ENCODE measurements at places on chromosomes 1 and 21.
A peak's percentile ranks its signal among the peaks of the same experiment; 100 is the strongest.

DNA sequence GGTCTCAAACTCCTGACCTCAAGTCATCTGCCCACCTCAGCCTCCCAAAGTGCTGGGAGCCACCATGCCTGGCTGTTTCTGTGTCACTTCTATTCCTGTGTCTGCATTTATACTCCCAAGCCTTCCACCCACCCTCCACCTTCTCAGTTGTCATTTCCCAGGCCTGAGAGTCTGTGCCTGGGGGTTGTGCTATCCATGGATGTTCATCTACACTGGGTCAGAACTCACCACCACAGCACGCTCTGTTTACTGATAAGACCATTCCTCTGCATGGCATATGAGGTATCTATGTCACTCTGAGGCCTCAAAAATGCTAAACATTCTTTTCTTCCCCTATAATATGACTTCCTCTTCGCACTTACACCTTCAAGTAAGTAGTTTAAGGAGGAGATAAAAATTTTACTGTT lies 6.1 kb downstream of the NENF start:
- DNase-seq, result no peak

DNA sequence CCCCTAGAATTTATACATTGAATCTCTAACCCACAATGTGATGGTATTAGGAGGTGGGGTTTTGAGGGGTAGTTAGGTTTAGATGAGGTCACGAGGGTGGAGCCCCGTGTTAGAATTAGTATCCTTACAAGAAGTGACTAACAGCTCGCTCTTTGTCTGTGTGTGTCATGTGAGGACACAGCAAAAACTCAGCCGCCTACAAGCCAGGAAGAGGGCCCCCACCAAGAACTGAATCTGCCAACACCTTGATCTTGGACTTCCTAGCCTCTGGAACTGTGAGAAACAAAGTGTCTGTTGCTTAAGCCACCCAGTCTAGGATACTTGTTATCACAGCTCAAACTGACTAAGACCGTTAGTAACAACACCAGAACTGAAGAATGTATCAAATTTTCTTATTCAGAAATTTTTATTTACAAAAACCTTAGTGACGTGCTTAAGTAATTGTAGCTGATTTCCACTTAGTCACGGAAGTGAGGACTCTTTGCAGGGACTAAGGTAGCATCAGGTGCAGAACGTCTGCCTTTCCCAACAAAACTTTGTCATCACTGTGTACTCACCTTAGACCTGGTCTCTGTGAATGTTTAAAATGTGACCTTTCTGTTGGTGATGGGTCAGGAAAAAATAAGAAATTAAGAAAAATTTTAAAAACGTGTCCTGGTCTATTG lies 24.5 kb upstream of the LRRC8C start:
- no peak for DNase-seq

DNA sequence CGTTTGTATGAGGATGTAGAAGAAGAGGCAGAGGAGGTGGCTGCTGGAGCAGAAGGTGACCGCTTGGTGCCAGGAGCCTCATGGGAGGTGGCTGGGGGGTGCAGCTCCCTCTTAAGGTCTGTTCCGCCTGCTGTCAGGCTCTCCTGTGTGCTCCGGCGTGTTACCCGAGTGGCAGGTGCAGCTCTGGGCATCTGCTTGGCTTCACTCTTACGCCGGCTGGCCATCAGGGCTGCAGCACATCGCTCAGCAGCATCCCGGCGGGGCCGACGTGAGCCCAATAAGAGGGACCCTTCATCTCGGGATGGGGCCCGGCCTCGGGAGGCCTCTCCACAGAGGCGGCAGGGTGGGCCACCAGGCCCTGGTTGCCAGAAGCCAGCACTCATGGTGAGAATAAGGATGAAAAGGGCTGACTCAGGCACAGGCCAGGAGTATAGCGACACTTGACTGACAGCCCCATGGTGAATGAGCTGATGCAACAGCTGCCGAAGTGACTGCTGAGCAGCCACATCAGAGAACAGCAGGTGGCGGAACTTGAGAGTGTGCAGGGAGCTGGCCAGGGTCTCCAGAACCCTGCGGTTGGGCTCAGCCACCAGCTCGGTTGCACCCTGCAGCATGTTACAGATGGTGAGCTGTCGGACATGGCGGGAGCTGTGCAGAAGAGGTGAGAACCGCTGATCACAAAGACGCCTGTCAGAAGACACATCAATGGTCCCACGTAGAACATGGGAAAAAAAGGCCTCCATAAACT lies 17.5 kb downstream of the LRRC41 start:
- DNase-seq, result no peak

DNA sequence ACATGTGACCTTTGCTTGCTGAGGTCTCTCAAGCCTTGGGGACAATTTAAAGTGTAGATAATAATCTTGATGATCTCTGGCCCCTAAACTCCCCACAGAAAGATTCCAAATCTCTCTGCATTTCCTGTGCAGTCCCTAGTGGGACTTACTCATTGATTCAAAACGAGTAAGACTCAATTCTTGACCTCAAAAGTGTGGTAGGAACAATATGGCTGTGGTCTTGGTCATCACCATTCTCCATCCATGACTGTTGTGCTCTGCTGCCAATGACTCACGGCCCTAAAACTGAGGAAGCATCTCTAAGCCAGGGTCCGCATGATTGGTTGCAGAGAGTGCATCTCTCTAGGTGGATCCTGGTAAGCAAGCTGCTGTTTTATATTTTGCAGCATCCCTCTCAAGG lies 268.0 kb downstream of the PTGER3 start:
- DNase-seq, result no peak

- peak; percentile 47 for DNase-seq
These were observed 14.0 kb upstream of the CTRC start for GRCh38 chr1:15424146-15424667.

- DNase-seq, result no peak
These were observed 88.9 kb downstream of the PGBD5 start for GRCh38 chr1:230337266-230337665.

DNA sequence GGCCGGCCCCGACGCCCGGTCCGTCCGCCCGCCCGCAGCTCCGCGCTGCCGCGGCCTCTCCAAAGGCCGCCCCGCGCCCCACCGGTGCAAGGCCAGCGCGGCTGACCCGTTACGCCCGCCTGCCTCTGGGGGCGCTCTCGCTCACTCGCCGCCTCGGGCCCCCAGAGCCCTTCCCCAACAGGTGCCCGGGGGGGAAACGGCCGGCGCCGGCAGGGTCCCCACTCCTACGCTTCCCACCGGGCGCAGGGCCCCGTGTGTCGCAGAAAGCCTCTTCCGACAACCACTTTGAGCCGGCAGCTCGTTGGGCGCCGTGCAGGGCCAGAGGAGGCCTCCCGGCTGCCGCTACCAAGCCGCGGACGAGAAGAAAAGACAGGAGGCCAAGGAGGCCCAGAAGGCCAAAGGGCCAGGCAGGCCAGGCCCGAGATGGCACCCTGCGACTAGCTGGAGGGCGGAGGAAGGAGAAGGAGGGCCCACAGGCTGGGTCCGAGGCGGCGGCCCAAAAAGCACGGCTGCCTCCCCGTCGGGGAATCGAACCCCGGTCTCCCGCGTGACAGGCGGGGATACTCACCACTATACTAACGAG lies 64.9 kb upstream of the FCGR2A start:
- no peak for DNase-seq

GRCh38 chr1:156262461-156263287 lies 14.8 kb upstream of the PAQR6 start:
- no peak for DNase-seq

DNA sequence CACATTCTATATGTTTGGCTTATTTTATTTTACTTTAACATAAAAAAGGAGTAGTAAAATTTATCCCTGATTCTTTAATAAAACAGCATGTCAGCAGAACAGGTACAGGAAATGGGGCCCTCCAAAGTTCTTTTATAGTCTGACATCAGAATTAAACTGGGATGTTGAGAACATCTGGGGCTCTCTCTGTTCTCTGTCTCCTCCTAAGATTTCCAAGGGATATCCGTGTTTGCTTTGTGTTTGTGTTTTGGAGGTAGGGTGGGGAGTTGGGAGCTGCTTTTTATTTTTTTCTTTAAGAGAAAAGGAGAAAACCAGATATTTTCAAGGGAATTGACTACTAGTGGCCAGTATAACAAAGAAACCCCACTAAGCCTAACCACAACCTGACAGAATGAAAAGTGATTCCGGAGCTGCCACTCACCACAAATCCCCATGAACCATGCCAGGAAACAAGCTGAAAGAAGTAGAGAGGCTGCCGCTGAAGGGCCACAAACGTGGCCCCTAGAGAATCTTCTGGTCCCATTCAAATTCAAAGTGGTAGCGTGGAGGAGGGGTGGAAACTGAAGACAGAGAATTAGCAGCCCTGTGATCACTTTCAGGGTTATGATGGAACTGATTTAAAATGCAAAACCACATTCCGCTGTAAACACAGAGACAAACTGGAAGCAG lies 369.6 kb upstream of the ADGRL2 start:
- DNase-seq, result no peak

- DNase-seq, result no peak
These were observed 18.5 kb upstream of the SLC25A34 start for GRCh38 chr1:15717418-15718125.

DNA sequence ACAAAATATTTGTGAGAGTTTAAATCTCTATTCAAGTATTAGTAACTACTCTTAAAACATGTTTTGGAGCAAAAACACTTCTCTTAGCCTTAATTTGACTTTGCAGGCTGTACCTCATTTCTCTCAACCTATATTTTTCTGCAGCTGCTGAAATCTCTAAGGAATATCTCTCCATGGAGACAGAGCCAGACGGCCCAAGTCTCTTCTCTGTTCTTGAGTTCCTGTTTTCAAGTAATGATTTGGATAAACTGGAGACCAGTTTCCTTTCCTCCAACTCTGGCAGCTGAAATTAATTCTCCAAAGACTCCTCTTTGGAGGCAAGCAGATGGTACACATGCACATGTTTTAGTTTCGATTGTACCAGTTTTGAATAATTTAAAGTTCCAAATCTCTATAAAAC lies 659.7 kb upstream of the NEGR1 start:
- no peak for DNase-seq

DNA sequence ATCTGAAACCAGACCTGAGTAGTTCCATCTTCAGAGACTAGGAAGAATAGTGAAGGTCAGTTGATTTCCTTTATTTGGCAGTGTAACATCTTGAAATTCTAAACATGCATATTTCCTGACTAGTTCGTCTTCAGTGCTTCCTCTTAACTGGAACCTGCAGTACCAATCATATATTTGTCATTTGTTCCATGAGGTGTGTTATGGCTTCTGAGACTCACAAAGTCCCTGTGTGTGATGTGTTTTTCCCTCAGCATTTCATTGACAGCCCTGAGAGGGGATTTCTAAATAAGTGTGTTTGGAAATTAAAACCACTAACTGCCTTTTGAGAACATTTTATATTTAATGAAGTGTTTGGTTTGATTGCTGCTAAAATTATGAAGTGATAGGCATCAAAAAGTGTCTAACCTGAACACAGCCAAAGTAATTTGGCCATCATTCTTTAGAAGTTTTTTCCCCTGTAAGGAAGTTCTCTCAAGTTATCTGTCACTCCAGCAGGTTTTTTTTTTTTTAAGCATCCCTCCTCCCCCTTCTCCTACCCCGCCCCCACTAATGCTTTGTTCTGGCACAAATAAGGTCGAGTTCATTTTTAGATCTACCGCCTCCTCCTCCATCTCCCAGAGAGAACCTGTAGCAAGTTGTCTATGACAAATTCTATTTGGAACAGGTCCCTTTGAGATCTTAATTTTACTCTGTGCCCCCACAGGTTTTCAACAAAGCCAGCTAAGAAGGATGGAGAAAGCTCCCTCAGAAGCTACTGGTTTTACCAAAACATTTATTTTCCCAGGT lies 61.4 kb downstream of the TMEM200B start:
- no peak for DNase-seq

DNA sequence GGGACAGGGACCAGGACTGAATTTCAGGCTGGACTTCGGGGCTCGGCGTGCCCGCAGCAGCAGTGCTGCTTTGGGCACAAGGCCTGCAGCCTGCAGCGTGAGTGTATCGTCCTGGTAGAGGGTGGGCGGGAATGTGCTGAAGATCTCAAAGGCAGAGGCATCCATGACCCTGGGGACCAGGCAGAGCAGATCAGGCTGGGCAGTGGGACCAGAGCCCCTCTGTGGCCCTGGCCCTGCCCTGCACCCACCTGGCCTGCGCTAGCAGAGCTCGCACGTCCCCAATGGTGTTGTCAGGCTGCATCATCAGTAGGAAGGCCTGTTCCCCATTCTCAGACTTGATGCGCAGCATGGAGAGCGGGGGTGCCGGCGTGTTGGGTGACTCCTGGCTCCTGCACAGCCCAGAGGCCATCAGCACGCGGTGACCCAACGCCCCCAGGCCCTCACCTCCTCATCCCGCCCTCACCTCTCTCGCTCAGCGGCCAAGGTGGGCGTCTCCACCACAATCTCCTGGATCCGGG lies 2.6 kb downstream of the SH3BGRL3 start:
- DNase-seq, result no peak

DNA sequence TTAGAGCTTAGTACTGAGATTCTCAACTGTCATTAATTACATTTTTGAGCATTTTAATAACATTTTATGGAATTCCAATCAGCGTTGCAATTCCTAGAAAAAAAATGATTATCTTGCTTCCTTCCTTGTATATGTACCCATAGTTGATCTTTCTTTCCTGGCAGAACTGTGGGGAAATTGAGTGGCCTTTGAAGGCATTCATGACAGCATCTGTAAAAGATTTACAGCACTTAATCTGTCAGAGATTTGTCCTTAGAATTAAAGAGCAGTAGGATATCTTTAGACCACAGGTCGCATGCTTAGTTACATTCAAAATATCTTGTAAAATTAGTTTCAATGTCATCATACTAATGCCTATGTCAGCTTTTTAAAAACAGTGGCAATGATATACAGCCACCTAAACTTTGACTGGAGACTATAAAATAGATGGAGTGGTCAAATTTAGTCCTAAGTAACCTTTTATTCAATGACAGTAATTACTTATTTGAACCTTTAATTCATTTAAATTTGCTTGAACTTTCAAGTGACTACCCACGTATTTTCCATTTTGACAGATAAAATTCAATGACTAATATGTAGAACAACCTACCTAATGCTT lies 692.0 kb downstream of the NCAM2 start:
- DNase-seq, result no peak

GRCh38 chr21:16840538-16840937 lies 672.3 kb upstream of the CXADR start:
- DNase-seq, result no peak

DNA sequence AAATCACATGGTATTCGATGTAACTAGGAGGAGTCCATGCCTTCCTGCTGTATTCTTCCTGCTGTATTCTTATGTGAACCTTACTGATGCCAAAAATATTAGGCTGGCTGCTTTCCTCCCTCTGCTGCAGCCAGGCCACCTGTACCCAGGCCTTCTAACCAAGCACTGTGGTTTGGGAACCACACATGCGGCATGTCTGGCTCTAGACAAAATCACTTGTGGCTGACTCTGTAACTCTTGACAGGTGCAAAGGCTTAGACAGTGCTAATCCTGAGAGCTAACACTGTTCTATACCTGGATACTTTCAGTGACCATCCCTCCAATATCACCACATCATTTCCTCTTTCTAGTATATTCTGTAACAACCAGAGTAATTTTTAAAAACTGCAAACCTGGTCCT lies 67.7 kb downstream of the PCP4 start:
- no peak for DNase-seq
